Lung microvascular endothelial cell (primary cell): ENCODE measurements at places on chromosomes 13 and 19.

- no peak for DNase-seq
Observed at GRCh38 chr19:50315773-50316448, 13.3 kb downstream of the KCNC3 start.

GRCh38 chr13:20127562-20128458 lies 33.0 kb downstream of the GJA3 start:
- peak; percentile 42 for DNase-seq

GRCh38 chr13:49584771-49585182 lies 581 bp downstream of the RCBTB1 start:
- peak; percentile 25 for DNase-seq

DNA sequence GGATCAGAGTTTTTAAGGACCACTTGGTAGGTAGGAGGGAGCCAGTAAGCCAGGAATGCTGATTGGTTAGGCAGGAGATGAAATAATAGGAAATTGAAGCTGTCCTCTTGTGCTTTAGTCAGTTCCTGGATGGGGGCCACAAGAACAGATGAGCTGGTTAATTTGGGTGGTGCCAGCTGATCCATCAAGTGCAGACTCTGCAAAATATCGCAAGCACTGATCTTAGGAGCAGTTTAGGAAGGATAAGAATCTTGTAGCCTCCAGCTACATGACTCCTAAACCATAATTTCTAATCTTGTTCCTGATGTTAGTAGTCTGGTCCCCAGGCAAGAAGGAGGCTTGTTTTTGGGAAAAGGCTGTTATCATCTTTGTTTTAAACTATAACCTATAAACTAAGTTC lies 117.9 kb upstream of the GPR12 start:
- DNase-seq, result no peak

GRCh38 chr13:39879286-39880035 lies 224.0 kb downstream of the COG6 start:
- DNase-seq, result peak; percentile 42

GRCh38 chr13:29101905-29102304 lies 281.8 kb downstream of the MTUS2 start:
- DNase-seq, result no peak

DNA sequence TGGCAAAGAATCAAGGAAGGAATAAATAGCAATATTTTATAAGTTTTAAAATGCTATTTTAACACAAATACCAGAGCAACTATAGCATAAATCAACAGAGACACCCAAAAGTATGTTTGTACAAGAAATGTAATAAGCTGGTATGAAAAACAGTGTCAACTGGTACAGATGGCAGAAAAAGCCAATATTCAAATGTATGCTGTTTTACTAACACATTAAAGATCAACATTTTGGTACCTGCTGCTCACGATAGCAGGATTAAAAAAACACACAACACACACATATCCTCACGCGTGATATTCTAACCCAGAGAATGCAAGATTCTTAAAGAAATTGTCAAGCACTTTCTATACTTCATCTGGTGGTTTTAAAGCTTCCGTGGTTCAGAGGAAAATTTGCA lies 48.1 kb upstream of the C19orf12 start:
- no peak for DNase-seq

DNA sequence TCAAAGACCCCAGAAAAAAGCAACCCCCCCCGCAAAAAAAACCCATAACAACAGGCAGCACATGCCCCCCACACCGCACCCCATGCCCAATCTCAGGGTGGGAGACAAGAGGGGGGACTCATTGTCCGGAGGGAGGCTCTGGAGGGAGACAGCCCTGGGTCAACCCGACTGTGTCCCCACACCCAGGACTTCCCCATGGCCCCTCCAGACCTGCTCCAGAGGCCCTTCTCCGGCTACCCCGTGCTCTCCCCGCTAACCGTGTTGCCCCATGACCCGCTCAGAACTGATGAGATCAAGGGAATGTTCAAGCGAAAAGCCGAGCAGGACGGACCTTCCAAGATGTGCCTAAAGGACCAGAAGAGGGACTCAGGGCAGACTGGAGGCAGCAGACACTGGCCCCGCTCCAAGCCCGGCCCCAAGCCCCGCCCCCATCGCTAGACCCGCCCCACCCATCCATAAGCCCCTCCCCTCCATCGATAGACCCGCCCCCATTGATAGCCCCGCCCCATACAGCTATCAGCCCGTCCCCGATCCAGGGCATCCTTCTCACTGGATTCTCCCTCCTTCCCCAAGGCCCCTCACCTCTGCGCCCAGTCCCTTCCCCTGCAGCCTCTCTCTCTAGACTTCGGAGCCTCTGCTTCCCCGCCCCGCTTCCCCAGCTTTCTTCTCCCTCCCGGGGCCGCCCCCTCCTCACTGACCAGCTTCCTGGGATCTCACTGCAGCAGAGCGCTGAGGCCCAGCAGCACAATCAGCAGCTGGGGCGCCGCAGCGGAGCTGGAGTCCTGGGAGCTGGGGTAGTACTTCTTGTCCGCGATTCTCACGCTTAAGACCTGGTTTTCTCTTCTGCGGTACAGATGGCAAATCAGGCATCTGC lies 2.2 kb downstream of the BST2 start:
- peak; percentile 34 for DNase-seq

GRCh38 chr13:75220861-75221260 lies 261.1 kb downstream of the TBC1D4 start:
- no peak for DNase-seq

- no peak for DNase-seq
Observed at GRCh38 chr13:102405499-102406100, 3.8 kb upstream of the FGF14 start.

DNA sequence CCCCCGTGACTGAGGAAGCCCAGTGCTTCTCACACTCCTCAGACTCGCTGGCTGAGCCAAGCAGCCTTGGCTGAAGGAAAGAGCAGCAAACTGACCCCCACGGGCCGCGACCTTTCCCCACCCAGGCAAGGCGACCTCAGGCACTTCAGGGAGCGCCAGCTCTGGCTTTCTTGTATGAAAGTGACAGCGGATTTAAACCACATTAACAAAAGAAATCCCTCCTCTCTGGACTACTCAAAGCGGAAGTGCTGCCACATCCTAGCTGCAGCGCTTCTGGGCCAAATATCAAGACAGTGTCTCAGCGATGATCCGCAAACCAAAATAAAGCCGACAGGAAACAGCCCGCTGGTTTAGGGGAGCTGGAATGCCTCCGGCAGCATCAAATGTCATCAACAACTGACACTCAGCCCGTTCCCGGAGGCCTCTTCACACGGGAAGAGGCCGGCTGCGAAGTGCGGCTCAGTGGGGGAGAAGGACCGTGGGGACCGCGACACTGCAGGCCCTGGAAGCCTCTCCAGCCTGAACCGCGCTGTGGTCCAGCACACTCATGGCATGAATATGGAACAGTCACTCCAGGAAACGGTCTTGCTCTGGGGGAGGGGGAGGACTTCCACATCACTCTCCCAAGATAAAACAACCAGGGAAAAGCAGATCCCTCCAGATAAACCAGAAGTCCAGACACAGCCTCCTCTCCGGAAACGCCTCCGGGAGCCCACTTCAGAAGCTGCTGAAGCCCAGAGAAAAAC lies 1.4 kb downstream of the RASA3 start:
- peak; percentile 75 for DNase-seq

DNA sequence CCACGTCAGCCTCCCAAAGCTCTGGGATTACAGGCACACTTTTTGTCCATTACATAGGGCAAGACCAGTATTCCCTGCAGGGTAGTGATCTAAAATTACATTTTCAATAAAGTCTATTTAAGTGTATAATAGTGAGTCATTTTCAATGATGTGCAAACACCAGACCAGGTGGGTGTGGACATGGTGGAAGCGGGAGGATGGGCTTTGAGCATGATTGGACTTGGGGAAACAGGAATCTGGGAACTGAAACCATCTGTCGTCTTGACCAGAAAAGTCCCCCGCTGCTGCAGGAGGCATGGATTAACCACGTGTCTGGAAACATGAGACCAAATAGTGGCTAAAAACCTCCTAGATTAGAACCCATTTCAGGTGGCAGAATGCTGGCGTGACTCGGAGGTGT lies 4.9 kb downstream of the FXYD3 start:
- DNase-seq, result no peak

- DNase-seq, result no peak
Observed at GRCh38 chr13:30774214-30774730, 38.9 kb downstream of the ALOX5AP start.
